COR-L47 (cell line): ENCODE measurements at places on chromosomes 2 and 18.

GRCh38 chr2:128310094-128310716, 8.5 kb downstream of the HS6ST1 start:
- no peak for DNase-seq

DNA sequence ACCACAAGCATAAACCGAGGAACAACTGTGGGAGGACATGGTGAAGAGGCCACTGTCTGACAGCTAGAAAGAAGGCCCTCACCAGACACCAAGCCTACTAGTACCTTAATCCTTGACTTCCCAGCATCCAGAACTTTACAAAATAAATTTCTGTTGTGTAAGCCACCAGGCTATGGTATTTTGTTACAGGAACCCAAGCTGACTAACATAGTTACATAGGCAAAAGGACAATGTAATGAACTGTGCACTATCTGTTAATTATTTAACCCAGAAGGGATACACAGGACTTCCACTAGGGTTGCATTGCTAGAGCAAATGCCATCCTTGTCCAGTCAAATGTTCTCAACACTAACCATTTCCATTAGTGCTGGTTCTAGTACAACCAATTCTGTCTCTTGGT, 47.7 kb upstream of the DOK6 start:
- no peak for DNase-seq

DNA sequence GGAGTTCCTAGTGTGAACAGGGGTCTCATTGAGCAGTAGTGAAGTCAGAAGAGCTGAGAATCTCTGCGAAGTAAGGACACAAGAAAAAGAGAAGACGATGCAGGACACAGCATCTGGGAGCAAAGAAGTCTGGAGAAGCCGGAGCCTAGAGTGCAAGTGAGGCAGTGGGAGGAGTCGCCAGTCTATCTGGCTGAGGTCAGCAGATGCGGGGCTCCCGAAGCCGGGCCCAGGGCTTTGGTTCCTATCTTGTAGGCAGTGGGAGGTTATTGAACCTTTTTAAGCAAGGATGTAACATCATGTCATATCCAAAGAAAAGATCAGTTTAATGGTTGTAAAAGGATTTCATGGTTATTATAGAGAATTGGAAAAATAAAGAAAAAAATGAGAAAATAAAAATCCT, 90.8 kb upstream of the KCTD1 start:
- no peak for DNase-seq

GRCh38 chr2:236856848-236857235, 228.8 kb upstream of the COPS8 start:
- no peak for DNase-seq

DNA sequence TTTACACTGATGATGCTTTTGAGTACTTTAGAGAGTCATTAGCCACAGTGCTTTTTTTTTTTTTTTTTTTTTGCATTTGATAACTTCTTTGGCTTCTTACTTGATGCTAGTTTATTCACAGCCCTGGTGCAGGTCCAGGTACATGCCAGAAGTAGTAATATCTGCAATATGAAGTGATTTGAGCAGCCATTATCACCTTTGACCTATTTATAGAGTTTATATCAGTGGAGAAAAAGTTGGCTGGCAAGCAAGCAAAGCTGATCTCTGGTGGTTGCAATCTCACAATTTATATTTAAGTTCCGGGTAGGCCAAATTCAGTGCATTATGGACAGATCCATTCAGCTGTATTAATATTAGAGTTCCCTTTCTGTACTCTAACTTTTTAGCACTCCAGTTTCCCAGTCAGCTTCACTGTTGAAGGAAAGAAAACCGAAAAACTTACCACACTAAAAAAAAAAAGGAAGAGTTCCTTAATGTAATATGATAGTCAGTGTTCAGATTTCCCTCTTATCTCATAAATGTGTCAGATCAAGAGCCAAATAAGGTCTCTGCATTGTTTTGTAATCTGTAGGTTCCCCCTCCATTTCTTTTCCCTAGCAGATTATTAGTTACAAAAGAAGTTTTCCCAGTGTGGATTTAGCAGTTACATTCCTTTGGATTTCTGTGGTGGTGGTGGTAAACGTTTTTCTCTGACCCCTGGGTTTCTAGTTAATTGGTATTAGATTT, 78.6 kb downstream of the HAUS1 start:
- DNase-seq = no peak

- no peak for DNase-seq
Observed at GRCh38 chr2:51997571-51997970, 965.6 kb upstream of the NRXN1 start.

- DNase-seq = no peak
Observed at GRCh38 chr2:112032689-112033465, 22.2 kb upstream of the TMEM87B start.

- DNase-seq = no peak
Observed at GRCh38 chr2:29765721-29766120, 155.7 kb downstream of the ALK start.

DNA sequence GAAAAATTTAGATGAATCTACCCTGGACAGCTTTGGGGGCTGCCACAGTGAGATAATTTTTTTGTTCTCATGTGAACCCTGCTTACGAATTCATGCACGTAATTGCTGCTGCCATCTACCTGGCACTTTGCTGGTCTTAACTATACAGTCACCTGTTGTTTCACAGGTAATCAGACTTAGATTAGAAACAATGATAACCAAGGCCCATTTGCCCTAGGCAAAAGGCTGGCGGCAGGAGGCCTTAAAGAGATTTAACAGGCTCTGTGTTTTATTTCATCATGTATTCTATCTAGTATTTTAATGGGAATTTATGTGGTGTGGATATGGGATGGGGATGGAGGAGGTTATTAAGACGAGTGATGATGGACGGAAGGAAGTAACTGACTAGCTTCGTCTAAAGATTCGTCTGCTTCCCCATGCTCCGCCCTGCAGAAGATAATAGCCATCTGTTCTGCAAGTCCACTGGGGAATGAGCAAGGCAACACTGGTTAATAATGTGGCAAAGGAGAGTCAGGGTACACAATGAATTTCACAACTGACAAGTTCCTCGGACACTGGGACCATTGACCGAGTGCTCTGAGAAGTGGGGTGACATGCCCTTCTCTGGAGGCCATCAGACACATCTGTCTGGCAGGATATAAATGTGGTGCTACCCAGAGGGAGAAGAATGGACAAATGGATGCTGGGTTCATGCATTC, 291.8 kb upstream of the TNP1 start:
- DNase-seq = no peak

DNA sequence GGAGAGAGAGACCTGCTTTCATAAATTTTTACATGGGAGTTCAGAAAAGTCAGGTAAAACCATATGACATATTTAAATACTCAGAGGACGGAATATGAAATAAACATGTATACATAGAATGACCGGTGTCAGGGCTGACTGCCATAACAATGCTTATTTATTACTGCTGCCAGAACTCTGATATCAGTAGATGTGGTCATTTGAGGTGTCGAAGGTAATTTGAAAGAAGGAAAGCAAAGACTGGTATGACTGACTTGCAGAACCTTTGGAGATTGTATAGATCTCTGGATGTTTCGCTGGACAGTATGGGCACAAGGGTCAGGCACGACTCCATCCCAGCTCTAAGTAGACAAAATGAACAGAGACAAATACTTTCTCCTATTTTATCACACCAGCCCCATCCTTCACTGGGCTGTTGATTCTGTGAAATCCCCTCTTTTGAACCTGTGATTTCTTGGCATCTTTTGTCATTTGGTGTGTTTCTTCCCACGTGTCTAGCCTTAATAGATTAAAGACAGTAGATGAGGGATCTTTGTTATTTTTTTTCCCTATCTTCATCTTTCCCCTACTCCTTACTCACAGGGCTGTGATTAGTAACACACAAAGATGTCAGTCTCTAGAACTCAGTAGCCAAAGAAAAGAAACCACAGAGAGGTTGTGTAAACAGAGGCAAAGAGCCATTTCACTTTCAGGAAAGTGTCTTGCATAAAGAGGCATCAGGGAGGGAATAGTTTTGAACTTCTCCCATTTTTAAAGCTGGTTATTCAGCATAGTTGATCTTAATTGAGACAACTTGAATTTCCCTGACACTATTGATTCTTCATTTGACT, 61.6 kb downstream of the ICOS start:
- no peak for DNase-seq

- DNase-seq = no peak
Observed at GRCh38 chr2:80348953-80349352, 44.4 kb upstream of the LRRTM1 start.

- DNase-seq = no peak
Observed at GRCh38 chr18:32010124-32010721, 8.4 kb upstream of the RNF125 start.

GRCh38 chr2:11775384-11775783, 29.0 kb downstream of the LPIN1 start:
- no peak for DNase-seq

DNA sequence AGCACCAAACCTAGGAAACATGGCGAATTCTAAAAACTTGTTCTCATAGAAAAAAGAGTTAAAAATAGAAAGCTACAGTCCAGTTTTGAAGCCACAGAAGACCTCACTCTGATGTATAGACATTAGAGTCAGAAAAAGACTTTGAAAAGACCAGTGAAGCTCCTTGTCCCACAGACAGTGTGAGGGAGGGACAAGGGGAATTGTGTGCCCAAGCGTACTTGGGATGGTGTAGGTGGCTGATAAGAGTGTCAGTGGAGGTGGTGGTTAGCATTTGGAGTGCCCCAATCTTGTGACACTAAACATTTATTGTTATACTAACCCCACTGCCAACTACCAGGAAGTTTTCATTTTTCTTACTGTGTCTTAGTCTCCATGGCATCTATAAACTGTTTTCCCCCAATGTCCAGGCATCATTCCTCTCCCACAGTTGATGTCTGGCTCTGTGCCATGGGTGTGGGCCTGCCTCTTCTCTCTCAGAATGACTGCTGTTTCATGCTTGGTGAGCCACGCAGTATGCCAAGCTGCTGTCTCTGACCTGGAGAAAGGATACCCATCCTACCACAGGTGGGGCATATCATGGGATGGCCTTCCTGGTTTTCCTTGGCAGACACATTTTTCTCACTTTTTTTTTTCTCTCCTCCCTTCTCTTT, 161.4 kb downstream of the RPIA start:
- DNase-seq = peak; percentile 1

DNA sequence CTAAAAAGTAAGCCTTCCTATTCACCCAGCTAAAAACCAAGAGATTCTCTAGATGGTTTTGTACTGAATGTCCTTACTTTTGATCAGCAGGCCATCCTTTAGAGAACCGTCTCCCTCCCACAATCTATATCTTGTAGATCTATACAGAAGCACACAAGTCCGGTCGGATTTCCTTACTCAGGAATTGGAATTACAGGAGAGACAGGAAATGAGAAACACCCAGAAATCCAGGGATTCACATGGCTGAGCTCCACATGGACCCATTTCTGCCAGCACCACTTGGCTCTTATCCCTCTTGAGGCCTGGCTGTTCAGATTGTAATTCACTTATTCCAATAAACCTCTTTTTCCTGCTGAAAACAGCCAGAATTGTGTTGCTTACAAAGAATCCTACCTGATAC, 4.5 kb downstream of the OLA1 start:
- DNase-seq = no peak
